Esophagus mucosa (tissue), 1 donor: ENCODE measurements at places on chromosomes 2 and 18. TPM values are rescaled to one million over a fixed set of nuclear protein-coding genes. Genes with fewer than 3 reads are reported as not detected.

GRCh38 chr2:220259662-220260061 is 632.2 kb downstream of the SLC4A3 start:
- no peak for ATAC-seq

GRCh38 chr2:127065299-127065939 is 41.5 kb downstream of the BIN1 start:
- no peak for ATAC-seq

Gene CCBE1
- 0.40 TPM for total RNA-seq

DNA sequence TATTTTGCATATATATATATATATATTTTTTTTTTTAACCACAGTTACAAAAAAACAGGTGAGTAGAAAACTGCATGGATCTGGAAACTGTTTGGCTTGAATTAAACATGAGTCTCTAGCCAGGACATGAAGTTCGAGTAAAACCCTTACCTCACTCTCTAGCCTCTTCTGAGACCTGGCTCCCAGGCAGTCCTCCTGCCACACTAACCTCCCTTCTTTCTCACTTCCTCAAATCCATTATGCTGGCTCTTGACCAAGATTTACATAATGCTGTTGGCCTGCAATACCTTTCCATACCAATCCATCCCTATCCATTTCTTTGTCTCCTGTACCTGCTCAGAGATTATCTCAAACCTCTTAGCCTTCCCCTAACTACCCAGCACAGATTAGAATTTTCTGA is 34.0 kb downstream of the PIGN start:
- no peak for ATAC-seq

Gene NT5C1B
- total RNA-seq = not detected

GRCh38 chr18:74381621-74382295 is 66.1 kb downstream of the C18orf63 start:
- ATAC-seq = no peak

- ATAC-seq = no peak
These were observed 9.4 kb upstream of the SLC38A11 start for GRCh38 chr2:164964700-164965099.

DNA sequence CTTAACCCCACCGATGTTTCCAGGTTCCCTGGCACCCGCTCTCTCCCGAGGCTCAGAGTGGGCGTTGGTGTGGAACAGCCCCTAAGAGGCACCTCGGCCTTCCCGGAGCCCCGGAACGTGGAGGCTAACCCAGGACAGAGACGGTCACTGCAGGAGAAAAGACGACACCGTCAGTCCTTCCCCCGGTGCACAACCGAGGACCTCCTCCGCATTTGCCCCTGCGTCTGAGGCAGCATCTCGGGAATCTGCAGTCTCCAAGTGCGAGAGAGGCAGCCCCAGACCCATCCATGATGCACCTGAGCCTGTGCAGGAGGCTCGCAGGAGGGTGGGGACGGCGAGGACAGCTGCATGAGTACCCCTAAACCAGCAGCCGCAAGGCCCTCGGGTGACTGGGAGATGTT is 204.9 kb upstream of the SALL3 start:
- ATAC-seq = no peak

DNA sequence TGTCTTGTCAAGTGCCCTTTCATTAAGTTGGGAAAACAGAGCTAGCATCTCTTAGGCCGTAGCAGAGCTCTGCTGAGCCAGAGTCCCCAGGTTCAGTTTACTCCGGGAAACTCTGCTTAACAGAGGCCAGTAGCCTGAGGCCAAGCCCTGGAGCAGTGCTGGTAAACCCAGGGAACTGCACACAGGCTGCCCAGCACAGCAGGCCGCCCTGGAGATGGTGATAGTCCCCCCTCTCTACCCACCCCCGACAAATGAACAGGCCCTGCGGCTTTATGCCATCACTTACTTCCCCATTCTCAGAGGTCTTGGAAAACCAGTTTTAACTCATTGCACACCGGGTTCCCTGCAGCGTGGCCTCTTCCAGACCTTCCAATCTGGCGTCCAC is 3.5 kb downstream of the CNNM4 start:
- no peak for ATAC-seq

Gene LINC00305
- not detected for total RNA-seq

Gene ERFE
- 0.44 TPM for total RNA-seq

GRCh38 chr2:191916826-191917225 is 69.9 kb upstream of the CAVIN2 start:
- ATAC-seq = no peak

- no peak for ATAC-seq
These were observed 68.3 kb downstream of the REV1 start for GRCh38 chr2:99421469-99421868.

DNA sequence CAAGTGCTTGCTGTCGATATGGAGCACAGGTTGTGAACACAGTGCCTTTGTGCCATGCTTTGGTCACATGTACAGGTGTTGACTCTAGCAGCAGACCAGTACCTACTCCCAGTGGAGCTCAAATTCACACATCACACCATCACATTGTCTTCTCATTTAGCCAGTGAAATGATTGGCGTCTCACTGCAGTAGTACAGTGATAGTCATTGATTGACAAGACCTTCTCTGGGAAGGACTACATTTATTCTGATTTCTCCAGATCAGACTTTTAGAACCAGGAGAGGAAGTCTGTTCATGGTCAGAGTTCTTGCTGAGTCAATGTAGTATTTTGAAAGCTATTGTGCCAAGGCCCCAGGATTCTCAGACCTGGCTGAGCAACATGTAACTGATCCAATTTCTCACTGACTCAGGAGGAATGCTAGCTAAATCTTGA is 75.2 kb downstream of the FMNL2 start:
- peak; percentile 17 for ATAC-seq

- peak; percentile 60 for ATAC-seq
These were observed 318.9 kb upstream of the SYT4 start for GRCh38 chr18:43596105-43596712.

Gene LYG2
- total RNA-seq = not detected
